ENCODE measurements at places on chromosomes 1 and 21.
A peak's percentile ranks its signal among the peaks of the same experiment; 100 is the strongest.

DNA sequence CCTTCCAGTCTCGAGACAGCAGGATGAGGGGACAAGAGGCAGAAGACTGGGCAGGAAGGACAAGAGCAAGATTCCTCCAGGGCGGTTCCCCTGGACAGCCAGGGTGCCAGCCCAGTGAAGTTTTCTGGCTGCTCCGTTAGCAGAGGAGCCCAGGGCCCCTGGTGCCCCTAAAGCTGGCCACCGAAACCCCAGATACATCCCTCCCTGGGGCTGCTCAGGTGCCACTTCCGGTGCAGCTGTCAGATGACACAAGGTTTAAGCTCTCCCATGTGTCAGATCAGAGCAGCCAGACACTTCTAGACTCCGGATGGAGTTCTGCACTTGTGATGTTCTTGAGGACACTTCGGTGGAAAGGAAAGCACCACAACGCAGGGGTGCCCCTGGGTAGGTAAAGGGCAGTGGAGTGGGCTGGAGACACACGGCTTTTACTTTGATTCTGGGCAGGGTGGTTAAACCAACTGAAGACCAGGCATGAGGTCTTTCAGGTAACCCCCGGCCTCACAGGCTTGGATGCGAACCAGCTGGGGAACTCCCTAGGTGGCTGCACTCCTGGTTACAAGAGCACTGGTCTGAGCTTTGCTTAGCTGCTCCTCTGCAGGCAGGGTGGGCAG is 85.7 kb downstream of the ITPKB start:
- no peak for DNase-seq

GRCh38 chr1:223067914-223068313 is 75.1 kb downstream of the TLR5 start:
- DNase-seq = no peak

DNA sequence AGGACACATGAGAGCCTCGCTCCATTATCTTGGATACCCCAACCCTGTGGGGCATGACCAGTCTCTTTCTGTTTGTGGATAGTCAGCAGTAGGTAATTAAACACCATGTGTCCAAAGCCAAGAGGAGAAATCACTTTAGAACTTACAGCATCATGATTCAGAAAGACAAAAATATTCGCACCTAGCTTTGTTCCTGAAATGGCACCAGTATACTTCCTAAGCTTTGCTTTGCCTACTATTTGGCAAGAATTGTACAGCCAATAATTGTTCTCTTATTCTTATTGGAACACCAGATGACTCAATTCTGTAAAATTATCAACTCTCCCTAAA is 24.2 kb downstream of the TNFRSF9 start:
- no peak for DNase-seq

DNA sequence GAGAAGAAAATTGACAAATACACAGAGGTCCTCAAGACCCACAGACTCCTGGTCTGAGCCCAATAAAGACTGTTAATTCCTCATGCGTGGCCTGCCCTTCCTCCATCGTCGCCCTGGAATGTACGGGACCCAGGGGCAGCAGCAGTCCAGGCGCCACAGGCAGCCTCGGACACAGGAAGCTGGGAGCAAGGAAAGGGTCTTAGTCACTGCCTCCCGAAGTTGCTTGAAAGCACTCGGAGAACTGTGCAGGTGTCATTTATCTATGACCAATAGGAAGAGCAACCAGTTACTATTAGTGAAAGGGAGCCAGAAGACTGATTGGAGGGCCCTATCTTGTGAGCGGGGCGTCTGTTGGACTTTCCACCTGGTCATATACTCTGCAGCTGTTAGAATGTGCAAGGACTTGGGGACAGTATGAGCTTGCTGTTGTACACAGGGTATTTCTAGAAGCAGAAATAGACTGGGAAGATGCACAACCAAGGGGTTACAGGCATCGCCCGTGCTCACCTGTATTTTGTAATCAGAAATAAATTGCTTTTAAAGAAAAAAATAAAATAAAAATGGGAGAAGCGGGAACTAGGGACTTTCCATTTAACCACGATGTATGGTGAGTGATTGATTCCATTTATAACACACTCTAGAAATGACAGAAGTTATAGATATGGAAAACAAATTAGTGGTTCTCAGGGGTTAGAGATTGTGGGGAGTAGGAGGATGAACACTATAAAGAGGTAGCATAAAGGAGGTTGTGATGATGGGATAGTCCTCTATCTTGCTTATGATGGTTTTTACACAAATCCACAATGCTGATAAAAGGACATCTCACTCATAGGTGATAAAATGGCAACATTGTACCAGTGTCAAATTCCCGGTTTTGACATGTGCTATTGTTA is 244.7 kb downstream of the MRPL39 start:
- no peak for DNase-seq

GRCh38 chr1:61842863-61843514 is 100.7 kb downstream of the PATJ start:
- DNase-seq = no peak

- no peak for DNase-seq
Measured at GRCh38 chr1:12451560-12451900, 166.5 kb downstream of the DHRS3 start.

GRCh38 chr1:159008744-159009188 is 941 bp upstream of the IFI16 start:
- no peak for DNase-seq

DNA sequence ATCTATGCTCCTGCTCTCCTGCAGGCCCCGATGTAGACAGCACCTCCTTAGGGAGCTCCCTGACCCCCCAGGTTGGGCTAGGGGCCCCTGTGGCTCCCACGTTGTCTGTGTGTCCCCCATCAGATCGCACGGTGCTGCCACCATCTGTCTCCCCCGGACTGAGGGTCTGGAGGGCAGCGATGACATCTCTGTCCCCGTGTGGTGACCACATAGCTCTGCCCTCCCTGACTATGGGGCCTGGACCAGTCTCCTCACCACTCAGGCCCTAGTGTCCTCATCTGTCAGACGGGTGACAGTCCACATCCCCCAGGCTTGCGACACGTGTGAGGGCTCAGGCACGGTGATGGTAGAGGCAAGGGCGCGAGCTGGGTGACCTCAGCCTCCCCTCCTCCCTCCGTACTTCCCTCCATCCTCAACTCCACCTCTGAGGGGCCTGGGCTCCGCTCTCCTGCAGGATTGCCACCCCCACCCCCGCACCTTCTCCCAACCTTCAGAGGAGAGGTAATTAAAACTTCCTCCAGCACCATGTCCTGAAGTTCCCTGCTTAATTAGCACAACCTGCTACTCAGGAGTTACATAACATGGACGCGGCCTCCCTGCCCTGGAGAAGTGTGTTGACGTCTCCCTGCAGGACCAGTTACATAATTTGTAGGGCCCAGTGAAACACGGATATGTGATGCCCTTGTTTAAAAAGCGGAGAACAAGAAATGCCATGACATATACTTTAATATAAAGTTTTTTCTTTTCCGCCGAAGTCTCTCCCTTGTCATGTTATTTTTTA is 288.2 kb downstream of the PTPRU start:
- no peak for DNase-seq

DNA sequence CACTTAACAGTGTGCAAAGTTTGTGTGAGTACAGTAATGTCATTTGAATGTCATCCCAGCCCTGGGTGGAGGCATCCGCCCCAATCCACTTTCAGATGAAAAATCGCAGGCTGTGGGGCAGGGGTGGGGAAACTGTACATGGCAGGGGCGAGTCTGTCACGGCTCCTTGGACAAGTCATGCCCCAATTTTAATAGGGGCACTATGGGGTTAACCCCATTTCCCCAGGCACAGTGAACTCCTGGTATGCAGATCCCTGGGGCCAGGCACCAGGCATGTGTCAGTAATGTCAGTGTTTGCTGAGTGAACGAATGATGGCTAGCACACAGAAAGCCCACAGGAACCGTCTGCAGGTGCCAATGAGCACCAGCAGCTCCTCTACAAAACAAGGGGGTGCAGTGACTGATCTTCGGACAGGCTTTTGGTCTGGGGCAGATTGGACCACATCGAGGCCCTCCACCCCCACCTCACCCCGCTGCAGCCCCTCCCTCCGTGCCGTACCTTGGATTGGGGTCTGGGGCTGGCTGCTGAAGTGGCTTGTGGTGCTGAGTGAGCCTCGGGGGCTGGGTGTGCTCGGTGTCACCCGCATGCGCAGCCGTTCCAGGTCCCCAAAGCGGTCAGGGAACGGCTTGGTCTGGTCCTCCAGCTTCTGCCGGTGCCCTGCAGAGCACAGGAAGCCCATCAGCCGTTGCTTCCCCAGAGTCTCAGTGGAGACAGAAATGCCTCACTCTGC is 23.2 kb downstream of the RUNX3 start:
- DNase-seq = no peak

DNA sequence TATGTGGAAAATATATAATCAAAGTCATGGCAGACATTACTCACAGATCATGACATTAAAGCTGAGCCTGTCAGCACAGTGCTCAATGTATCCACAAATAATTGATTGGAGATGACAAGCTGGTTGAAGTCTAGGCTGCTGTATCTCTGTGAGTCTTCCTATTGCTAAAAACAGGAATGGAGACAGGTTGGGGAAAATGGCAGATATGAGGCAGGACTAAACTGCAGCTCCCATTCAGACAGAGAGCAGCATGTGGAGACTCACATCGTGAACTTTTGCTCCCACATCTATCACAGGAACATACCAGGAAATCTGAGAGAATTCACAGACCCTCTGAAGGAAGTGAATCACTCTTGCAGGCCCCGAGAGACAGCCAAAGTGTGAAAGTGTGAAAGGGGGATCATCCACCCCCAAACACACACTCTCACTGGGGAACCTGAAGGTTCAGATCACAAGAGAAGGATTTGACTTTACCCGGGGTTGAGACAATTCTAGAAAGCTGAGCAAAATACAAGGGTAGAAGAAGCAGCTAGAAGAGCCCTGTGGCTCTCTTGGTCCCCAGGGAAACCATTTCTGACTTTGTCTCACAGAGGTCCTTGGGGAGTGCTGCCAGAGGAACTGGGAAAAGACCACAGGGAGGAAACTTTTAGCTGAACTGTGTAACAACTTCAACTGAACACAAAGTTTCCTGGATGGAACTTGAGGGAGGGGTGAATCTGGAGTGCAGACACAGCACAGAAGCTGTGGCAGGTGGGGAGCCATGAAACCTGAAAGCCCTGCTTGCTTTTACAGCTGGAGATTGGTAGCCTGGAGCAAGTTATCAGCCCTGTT is 173.4 kb downstream of the S1PR1 start:
- DNase-seq = no peak

DNA sequence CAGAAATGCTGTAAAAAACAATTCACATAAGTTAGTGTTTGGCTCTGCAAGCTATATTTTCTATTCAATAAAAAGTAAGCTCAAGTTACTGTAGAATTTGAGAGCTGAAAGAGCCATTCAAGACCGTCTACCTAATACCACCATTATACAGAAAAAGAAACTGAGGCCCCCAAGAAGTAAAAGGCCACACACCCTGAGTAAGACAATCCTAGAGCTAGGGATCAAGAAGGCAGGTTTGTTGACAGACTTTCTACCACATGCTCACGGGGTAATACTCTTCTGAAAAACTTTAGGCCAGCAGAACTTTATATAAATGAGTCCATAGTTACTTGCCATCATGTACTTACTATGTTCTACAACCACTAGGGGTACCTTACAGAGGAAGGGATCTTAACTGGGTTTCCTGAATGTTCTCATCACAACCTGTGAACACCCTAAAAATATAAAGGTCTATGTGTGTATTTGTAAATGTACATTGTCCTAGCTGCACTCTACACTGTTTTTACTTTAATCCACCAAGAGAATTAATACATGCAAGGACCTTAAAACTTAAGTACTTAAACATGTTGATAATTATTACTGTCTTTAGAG is 2.7 kb downstream of the PSMG1 start:
- DNase-seq = no peak

DNA sequence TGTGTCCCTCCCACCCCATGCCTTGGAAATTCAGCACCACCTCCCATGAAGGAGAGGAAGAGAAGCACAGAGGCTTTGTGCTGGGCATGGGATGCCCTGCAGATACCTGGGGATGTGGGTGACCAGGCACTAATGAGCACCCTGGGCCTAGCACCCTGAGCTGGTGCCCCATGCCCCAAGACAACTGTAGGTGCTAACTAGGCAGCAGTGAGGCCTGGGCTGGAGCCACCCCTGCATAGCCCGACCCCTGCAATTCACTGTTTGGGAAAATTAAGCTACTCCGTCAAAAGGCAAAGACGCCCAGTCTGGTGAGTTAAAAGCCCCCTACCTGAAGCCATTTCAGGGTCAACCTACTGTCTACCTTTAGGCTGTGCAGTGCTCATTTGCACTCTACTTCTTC is 5.4 kb downstream of the KCNA2 start:
- no peak for DNase-seq

DNA sequence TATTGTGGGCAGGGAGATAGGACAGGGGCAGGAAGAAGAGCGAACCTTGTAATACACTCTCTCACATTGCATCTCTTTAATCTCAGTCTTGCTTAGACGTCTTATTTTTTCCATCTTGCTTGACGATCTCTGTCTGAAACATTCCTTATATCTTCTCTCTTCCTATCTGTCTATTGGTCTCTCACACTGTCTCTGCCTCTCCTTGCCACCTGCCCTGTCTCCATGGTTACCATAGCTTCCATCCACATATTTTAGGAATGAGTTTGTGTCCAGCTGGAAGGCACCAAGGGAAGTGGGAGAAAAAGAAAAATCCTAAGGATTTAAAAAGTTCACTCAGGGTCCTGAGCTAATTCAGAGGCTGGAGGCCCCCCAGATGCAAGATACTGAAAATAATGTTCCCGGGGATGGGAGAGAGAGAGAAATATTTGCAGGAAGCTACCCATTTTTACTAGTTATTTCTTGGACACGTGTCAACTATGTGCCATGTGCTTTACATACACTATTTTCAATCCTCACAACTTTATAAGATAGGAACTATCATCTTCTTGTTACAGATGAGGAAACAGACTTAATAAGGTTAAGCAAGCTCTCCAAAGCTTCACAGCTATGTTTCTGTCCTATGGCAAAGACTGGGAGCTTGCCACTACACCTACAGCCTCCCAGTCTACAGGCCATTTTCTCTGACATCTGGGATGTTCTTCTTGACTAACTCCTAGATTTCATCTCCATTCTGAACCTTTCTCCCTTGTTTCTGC is 933 bp downstream of the ANKRD34A start:
- DNase-seq = peak; percentile 16

- DNase-seq = no peak
Measured at GRCh38 chr1:231190456-231190855, 28.6 kb downstream of the TRIM67 start.

DNA sequence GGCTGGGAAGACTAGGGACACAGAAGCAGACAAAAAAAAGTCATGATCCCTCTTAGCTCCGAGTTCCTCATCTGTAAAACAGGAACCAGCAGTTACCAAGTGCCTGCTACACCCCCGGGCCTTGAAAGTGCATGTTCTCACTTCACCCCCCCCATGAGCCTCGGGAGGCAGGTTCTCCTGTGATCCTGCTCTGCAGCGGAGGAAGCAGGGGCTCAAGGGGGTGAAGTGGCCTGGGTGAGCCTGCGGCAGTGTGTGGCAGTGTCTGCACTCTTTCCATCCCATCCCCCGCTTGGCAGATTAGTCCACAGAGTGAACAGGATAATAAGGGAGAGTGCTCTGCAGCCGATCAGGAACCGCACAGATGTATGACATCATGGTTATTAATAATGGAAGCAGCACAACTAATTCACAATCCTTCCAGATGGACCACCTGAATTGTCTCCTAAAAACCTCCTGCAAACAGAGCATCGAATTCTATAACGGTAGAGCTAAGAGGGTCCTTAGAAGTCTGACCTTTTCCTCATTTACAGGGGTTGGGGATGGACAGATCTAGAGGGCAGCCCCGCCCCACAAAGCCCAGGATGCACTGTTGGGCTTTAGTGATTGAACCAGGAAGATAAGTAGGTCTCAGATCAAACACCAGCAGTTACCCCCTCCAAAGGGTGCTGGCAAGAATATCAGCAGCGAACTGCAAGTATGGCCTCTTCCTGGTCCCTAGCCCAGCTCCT is 174.1 kb upstream of the EDN2 start:
- DNase-seq = no peak
